ENCODE measurements at places on chromosomes 1 and 21.
A peak's percentile ranks its signal among the peaks of the same experiment; 100 is the strongest.

GRCh38 chr1:80021891-80022290 lies 1015.4 kb upstream of the ADGRL4 start:
- DNase-seq: no peak

DNA sequence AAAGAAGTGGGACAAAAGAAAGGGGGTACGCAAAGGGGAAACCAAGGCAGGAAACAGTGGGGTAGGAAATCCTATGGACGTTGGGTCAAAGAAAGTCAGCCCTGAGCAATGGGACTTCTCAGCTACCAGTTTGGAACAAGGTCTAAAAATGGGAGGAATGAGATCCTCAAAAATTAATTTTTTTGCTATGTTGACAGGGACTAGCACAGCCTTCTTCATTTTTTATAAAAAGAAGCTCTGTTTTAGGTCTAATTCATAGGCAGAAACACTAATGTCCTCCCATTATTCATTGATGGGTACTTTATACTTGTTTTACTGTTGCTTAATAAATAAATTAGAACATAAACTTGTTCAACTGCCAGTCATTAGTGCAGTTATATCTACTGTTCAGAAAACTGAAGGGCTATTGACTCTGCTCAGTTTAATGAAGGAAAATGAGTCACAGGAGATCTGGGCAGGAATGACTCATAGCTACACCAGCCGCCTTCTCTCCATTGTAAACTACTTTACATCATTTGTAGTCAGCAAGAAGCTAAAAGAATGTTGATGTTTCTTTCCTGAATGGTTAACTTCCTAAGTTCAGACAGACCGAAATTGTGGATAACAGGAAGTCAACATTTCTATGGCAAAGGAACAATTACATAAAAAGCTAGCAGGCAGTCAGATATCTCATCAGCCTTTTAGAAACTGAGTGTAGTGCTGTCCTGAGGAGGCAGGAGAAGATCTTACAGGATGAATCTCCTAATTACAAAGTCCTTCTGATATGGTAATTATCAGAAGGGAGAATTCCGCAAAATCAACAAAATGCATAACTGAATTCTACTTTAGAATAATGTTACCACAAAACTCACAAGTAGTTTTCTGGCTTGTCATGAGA lies 356.4 kb upstream of the PKN2 start:
- no peak for DNase-seq

GRCh38 chr1:66464802-66465201 lies 69.2 kb upstream of the SGIP1 start:
- DNase-seq: no peak

- DNase-seq: no peak
Observed at GRCh38 chr21:14114251-14114650, 96.5 kb downstream of the LIPI start.

GRCh38 chr1:115676498-115677181 lies 34.9 kb downstream of the VANGL1 start:
- no peak for DNase-seq

DNA sequence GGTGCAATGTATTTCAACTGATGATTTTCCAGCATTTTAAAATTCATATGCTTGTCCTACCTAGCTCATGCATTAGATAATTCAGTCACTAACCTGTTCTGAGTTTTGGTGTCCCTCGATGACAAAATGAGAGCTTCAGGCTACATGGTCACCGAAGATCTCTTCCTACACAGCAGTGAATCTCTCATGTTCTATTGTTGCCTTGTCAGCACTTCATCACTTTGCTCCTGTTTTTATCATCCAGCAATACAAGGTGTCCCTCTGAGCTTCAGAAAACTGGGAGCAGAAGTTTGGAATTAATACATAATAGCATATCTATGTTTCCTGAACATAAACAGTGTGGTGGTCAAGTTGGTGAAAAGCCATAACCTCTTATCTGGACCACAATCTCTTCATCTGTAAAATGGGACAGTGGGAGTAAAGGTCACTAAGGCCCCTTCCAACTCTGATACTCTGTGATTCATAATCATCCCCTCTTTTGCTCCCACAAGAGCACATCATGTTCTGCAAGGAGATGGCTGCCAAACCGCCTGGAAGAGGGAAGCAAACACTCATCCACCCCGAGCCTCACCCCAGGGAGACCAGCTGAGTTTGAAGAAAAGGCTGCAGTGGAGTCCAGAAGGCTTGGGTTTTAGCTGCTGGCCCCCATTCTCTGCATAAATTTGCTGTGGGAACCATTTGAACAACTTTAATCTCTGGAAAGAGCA lies 137.9 kb upstream of the F3 start:
- no peak for DNase-seq

GRCh38 chr1:93137604-93138292 lies 42.5 kb downstream of the TMED5 start:
- DNase-seq: no peak

DNA sequence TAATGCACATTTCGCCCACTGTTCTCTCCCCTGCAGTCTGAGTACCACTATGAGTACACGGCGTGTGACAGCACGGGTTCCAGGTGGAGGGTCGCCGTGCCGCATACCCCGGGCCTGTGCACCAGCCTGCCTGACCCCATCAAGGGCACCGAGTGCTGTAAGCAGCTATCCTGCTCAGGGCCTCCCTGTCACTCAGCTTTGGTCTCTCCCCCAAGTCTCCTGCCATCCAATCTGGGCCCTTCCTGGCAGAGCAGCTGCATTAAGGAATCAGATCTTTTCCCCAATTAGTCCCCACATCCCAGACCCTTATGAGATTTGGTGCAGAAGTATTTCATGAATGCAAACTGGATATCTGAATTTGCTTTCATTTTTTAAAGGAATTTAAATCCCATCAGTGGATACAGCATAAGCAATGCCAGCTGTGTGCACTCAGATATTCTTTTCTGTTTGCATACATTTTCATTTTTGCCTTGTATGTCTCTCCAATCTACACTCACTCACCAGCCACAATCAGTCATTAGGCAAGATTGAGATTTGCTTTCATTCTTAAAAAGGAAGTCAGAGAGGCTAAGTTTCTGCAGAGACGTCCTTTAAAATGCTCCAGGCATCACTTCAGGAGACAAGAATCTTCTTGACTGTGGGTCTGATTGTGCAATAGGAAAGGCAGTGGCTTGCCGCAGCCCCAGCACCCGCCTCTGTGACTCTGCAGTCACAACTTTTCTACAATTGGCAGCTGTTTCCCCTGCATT lies 48.1 kb downstream of the ELAPOR1 start:
- DNase-seq: peak; percentile 73

- DNase-seq: no peak
Observed at GRCh38 chr1:162000053-162000420, 23.6 kb downstream of the OLFML2B start.

GRCh38 chr21:42336054-42336453 lies 14.7 kb downstream of the TFF2 start:
- no peak for DNase-seq

GRCh38 chr1:233172201-233172600 lies 123.3 kb downstream of the PCNX2 start:
- no peak for DNase-seq

GRCh38 chr1:25066731-25067517 lies 136.8 kb upstream of the RUNX3 start:
- peak; percentile 6 for DNase-seq

- no peak for DNase-seq
Observed at GRCh38 chr1:22639286-22639685, 2.9 kb downstream of the C1QA start.

GRCh38 chr1:210647406-210648333 lies 319.0 kb downstream of the HHAT start:
- no peak for DNase-seq

GRCh38 chr1:51282605-51283004 lies 46.5 kb downstream of the RNF11 start:
- no peak for DNase-seq

All from lower lobe of right lung (tissue), 2 donors.